Omental fat pad (tissue), 4 donors: ENCODE measurements at places on chromosomes 16 and 17. TPM values are rescaled to one million over a fixed set of nuclear protein-coding genes. Genes with fewer than 3 reads are reported as not detected.

Gene ZNF764
- 4.5 TPM for total RNA-seq

Gene HOXB4
- 4.3 TPM for total RNA-seq

Gene KRT23
- 4.3 TPM for total RNA-seq

DNA sequence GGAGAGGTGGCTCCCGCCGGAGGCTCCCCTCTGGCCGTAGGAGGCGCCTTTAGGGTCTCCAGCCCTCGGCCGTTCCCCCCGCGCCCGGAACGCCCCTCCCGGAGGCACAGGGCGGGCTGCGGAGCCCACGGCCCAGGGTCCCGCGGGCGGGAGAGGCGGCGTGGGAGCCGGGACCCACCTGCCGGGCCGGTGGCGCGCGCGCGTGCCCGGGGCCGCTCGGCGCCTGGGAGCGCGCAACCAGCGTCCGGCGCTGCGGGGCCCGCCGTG, at the start of gene MIF4GD:
TSS of gene MIF4GD (minus strand) at position 266 of the 267 bp plus-strand sequence. CDS start 1,036 bp downstream, outside the sequence.
- DNase-seq = no peak

GRCh38 chr17:61669522-61669921, 78.5 kb upstream of the NACA2 start:
- DNase-seq = no peak

DNA sequence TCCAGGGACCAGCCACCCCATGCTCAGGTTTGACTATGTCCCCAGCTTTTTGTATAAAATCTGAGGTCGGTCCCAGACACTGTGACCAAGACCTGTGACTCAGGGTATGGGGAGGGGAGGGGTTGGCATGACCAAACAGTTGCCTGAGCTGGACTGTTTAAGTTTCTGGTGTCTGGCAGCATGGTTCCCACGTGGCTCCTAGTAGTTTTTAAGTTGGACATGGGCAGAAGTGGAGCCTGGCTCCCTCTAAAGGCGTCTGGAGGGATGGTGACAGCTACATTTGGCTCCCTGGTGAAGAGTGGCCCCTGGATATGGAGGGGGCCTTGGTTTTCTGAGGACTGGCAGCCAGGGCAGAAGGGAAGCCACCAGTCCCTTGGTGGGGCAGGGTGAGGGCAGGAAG, 7.9 kb downstream of the SMCR8 start:
- no peak for DNase-seq

Gene EIF1
- 746 TPM for total RNA-seq

GRCh38 chr16:30018731-30019158, 4.3 kb upstream of the C16orf92 start:
- no peak for DNase-seq

GRCh38 chr17:76623271-76624146, 20.0 kb downstream of the ST6GALNAC1 start:
- peak; percentile 55 for DNase-seq

Gene ACSM2A
- not detected for total RNA-seq

Gene ITGA2B
- total RNA-seq = 1.2 TPM

Gene C17orf113
- total RNA-seq = 0.25 TPM

- no peak for DNase-seq
Observed at GRCh38 chr17:48444516-48445247, 14.7 kb upstream of the SKAP1 start.

Gene AANAT
- not detected for total RNA-seq

- no peak for DNase-seq
Observed at GRCh38 chr17:30279156-30279555, 12.6 kb downstream of the BLMH start.

Gene DNAAF1
- 0.48 TPM for total RNA-seq
